ENCODE measurements at places on chromosomes 7 and 10. TPM values are rescaled to one million over a fixed set of nuclear protein-coding genes. Genes with fewer than 3 reads are reported as not detected.

The SPDYE16 gene
- polyA plus RNA-seq = 1.8 TPM

The KLF14 gene
- polyA plus RNA-seq = 0.37 TPM

The AGMO gene
- polyA plus RNA-seq = 1.2 TPM

The EN2 gene
- 0.15 TPM for polyA plus RNA-seq

The SNCG gene
- 13.1 TPM for polyA plus RNA-seq

The GTF2IRD1 gene
- 51.3 TPM for polyA plus RNA-seq

The ACSL5 gene
- polyA plus RNA-seq = 3.7 TPM

The ZP3 gene
- polyA plus RNA-seq = 10.1 TPM

The TRIM4 gene
- 36.0 TPM for polyA plus RNA-seq

The GRM8 gene
- polyA plus RNA-seq = 8.8 TPM

The LRRC72 gene
- not detected for polyA plus RNA-seq

The ITGA8 gene
- 51.0 TPM for polyA plus RNA-seq

The LAMB1 gene
- polyA plus RNA-seq = 730 TPM

The ZNF503 gene
- 50.6 TPM for polyA plus RNA-seq

The PPP1R3C gene
- 41.9 TPM for polyA plus RNA-seq

The FAM24B gene
- 3.2 TPM for polyA plus RNA-seq

The SPDYE1 gene
- polyA plus RNA-seq = 0.62 TPM

The PHYH gene
- polyA plus RNA-seq = 47.4 TPM

The TBX20 gene
- polyA plus RNA-seq = not detected

The TMEM270 gene
- not detected for polyA plus RNA-seq

The PIK3AP1 gene
- polyA plus RNA-seq = 4.8 TPM

The ATXN7L1 gene
- polyA plus RNA-seq = 10.5 TPM
